ENCODE measurements at places on chromosomes 13 and 19.
A peak's percentile ranks its signal among the peaks of the same experiment; 100 is the strongest.

DNA sequence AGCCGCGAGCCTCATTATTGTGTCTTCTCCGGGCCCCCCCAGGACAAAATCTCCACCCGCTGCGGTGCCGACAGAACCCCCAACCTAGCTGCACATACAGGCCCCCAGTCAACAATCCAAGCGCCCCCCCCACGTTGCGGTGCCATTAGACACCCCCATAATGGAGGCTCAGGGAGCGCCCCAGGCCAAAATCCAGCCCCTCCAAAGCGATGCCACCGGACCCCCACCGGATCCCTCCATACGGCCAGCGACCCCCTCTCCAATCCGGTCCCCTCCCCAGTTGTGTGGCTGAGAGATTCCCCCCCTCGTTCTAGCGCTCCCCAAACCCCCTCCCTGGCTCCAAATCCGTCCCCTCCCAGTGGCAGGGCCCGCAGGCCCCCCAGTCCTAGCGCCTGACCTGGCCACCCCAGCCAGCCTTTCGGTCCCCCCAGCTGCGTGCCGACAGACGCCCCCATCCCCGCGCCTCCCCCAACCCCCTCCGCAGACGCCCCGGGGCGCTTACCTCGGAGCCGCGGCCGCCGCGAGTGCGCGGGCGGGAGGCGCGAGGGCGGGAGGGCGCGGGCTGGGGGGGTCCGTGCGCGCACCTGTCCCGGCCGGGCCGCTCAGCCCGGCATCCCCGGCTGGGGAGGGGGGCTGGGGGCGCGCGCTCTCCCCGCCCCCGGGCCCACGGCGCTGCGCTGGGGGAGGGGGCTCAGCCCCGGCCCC is 21.6 kb upstream of the SEMA6B start:
- no peak for DNase-seq

GRCh38 chr19:55158848-55159749 is 1.6 kb upstream of the TNNI3 start:
- no peak for DNase-seq

- no peak for DNase-seq
Measured at GRCh38 chr13:106529415-106530170, 5.9 kb downstream of the EFNB2 start.

GRCh38 chr13:77907666-77908341 is 10.8 kb downstream of the EDNRB start:
- DNase-seq: no peak

DNA sequence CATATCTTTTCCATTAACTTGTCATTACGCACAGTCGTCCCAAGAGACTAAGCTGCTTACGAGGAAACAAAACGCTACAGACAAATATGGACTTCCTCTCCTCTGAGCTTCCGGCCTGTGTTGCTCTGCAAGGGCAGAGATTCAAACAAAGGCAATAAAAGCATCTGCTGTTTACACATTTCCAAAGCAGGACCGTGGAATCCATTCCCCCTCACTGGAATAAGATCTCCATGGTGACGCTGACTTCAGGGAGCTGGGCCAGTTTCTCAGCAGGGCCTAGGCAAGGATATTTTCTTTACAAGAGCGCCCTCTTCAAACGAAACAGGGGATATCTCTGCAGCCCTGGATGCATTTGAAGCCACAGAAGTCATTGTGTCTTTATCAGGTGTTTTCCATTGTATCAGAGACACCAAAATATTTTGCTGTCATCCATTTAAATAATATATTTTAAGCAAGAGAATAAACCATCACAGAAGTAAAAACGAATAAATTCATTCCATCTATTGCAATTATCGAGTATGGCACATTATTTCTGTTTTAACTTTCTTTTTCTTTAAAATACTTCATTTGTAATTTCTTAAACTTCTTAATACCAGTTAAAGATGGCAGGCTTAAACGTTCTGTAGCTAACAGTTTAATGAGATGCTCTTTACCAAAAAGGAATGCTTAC is 177.5 kb downstream of the DCLK1 start:
- DNase-seq: no peak

DNA sequence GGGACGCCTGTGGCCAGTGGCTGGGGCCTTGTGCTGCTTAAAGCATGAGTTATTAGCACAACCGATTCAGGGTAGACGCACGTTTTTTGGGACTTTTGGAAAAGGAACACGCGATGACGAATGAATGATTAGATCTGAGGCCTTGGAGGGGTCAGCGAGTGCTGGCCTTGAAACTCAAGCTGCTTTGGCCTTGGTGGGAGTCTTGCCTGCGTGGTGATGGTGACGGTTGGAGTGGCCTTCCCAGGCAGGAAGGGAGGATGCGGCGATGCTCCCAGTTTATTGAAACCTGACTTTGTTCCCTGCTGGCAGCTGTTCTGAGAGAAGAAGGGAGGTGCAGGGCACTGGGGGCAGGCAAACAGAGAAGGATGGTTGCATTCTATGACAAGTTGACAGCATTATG is 63.1 kb upstream of the RNF113B start:
- no peak for DNase-seq

GRCh38 chr13:56332671-56333070 is 808.0 kb upstream of the PRR20A start:
- no peak for DNase-seq

DNA sequence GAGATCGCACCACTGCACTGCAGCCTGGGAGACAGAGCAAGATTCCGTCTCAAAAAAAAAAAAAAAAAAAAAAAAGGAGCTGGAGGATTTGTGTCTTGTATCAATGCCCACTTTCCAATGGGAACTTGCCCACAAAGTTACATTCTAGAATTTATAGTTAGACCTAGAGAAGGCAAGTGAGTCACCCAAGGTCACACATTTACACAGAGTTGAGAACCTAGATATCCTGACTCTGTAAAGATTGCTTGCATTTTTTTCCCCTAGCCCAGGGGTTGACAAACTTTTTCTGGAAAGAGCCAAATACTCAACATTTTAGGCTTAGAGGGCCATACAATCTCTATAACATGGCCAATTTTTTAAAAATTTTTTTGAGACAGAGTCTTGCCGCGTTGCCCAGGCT is 7.7 kb upstream of the BRD4 start:
- DNase-seq: no peak

GRCh38 chr13:111280681-111281585 is 39.5 kb upstream of the TEX29 start:
- no peak for DNase-seq

DNA sequence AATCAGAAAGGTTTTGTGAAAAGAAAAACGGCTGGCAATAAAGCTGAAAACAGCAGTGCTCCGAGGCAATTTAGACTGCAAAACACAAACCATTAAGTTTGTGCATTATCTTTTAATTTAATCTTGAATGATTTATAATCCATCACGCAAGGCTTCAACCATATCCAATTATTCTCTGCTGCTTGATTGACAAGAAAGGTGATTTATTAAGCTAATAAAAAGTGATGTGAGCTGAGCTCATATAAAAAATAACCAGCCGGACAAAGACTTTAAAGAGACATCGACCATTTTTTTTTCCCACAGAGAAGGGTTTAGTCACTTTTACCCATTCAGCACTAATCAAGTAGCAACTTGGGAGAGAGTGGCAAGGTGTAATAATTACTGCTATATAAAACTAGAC is 33.6 kb downstream of the TSHZ3 start:
- DNase-seq: no peak

- no peak for DNase-seq
Measured at GRCh38 chr19:33175886-33176669, 18.1 kb upstream of the LRP3 start.

DNA sequence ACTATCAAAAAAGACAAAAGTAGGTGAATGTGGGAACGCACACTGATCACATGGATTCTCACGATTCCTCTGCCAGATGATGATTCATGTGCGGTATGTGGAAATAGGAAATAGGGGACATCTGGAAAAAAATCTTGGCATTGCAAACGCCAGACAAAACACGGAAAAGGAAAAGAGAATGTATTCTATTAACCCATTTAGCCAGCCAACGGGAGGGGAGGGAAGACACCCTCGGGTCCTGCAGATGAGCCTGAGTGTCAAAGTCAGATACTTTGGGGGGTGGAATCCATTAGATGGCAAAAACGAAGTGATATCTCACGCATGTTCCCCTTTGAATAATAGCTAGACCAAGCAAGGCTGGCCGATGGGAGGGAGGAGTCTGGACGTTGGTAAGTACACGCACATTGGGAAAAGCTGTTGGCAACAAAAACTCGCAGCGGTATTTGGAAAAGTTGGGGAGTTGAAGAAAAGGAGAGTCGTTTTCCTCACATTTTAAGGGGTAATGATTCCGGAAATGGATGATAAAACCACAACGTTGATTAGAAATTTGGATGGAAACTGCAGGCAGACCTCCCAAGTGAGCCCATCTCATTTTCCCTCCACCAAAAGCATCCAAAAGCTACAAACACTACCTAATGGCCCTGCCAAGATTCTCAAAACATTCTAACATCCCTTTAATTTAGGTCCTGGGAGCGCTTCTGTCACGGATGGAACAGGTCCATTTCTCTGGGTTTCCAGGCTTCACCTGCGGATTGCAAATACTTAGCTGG is 73.6 kb downstream of the COL4A1 start:
- no peak for DNase-seq

- DNase-seq: no peak
Measured at GRCh38 chr19:33629826-33630375, 8.1 kb downstream of the CHST8 start.

GRCh38 chr19:18975869-18976268 is 34.9 kb upstream of the HOMER3 start:
- no peak for DNase-seq

DNA sequence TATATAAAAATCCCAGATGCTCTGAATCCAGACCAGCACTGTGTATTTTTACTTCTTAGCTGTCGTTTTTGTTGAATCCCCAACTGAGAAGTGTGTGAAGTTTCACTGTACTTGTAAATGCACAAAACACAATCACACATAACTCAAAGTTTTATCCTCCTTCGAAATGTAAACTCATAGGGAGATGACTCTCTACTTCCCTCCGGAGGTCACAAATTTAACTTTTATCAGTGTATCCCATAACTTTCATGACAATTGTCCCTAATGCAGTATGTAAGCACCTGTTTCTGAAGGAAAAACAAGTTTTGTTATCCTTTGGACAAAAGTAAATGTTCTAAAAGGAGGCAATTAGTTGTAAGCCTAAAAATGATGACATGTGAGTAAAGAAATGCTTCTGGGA is 665.0 kb upstream of the SLITRK6 start:
- no peak for DNase-seq

- no peak for DNase-seq
Measured at GRCh38 chr13:39051157-39051556, 12.9 kb downstream of the NHLRC3 start.

DNA sequence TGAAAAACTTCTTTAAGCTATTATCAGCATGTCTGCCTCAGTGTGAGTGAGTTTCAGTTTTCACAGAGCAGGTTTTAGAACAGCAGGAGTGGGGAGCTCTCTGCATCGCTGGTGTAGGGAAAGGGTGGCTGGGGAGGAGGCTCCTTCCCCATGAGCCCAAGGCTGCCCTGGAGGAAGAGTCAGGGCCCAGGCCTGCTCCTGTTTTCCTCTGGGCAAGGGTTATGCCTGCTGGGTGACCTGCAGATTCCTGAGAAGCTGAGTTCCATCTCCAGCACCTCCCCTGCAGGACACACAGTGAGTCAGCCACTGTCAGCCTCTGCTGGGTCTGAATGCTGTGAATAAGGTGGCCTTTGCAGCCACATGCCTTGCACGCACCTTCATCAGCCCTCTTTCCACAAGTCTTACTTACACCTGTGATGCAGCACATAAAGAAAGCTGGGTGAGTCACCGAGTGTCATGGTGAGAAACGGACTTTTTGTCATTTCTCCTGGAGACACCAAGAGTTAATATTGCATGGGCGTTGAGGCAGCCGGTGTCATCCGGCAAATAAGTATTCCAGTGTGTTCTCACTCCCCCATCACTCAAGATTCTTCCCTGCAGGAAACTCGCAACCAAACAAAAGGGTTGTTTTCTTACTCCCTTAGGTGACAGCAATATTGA is 186.4 kb upstream of the KL start:
- no peak for DNase-seq

DNA sequence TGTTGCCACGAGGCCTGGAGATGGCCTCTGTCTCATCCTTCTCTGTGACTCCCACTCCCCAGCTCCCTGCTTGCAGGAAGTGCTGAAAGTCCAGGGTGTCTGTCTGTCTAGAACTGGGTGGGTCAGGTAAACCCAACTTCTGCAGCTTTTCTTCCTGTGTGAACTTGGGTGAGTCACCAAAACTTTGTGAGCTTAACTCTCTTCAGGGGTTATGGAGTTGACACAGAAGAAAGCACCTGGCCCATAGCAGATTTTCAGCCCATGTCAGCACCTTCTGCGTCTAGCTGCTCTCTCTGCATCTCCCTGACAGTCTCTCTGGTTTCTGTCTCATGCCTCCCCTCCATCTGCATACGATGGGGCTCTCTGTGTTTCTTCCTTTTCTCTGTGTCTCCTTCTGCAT is 4.2 kb upstream of the CACNG7 start:
- DNase-seq: no peak

DNA sequence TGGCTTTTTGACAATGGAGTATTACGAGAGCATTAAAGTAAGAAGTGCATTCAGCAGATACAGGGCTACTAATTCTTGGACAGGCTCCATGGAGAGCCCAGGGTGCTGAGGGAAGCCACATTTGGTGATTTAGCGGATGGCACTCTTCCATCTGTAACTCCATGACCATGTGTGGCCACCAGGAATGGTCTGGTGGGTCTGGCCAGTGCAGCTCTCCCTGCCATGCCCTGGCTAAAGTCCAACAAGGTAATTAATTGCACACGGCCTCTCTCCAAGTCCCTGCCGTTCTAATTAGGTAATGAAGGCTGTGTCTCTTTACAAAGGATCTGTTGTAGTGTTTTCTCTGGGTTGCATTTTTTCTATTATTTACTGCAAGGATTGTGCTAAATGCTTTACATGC is 4.3 kb upstream of the ZFR2 start:
- DNase-seq: no peak

- DNase-seq: no peak
Measured at GRCh38 chr13:98792785-98793495, 40.5 kb upstream of the SLC15A1 start.

GRCh38 chr13:31160857-31161556 is 697 bp downstream of the HSPH1 start:
- DNase-seq: peak; percentile 44

GRCh38 chr13:58855283-58855682 is 1223.7 kb downstream of the PCDH17 start:
- no peak for DNase-seq

DNA sequence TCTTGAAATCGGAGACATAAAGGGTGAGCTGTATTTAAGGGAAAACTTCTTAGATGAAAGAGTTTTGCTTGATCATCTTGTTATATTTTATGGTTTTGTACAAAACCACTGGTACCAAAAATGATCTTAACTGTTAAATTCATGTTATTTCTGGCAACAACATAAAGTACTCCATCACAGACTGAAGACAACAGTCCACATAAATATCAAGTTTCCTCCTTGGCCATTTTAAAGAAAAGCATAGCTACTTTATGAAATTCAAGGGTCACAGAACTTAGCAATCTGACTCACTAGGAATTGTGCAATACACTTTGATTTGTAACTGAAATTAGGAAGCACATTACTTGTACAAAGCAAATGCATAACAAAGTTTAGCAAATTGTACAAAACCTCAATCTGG is 66.3 kb downstream of the TBC1D4 start:
- no peak for DNase-seq
